ENCODE measurements at places on chromosomes 13 and 19. TPM values are rescaled to one million over a fixed set of nuclear protein-coding genes. Genes with fewer than 3 reads are reported as not detected.

DNA sequence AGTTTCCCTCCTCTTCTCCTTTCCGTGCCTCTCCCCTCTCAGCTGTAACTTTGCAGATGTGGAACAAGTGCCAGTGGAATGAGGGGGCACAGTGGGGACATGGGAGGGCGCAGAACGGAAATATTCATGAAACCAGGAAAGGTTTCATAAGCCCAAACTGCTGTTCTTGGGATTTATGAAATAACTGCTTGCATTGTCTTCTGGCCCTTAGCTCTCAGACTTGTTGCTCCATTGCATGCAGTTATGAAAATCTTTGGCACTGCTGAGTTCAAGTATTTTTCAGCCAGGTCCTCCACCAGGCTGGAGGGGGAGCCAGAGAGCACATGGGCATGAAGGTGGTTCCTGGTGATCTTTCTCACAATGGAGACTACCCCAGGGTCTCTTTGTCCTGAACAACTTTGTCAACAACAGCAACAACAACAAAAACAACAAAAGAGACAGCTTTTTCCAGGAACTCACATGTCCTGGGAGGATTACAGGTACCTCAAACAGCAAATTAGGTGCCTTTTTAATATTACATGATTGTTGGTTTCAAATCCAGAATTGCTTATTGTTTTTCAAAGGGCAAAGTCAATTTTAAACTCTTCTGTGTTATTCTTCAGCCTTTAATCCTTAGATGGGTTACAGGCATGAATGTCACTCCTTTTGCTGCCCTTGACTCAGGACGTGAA, 1.5 kb downstream of the RGCC start:
- peak overlapping the region; percentile 75 for H3K4me3 ChIP-seq
- H3K27ac ChIP-seq = peak overlapping the region; percentile 88
- peak; percentile 43 for DNase-seq
- no peaks in the 10 kb centered on the region for H3K27me3 ChIP-seq
- H3K4me1 ChIP-seq = peaks cover 2% of the 10 kb centered on the region
- peaks cover 5% of the 10 kb centered on the region for H3K36me3 ChIP-seq

GRCh38 chr13:94849254-94849653, 136.9 kb upstream of the SOX21 start:
- no peaks in the 10 kb centered on the region for H3K36me3 ChIP-seq
- no peaks in the 10 kb centered on the region for H3K27me3 ChIP-seq
- no peaks in the 10 kb centered on the region for H3K4me1 ChIP-seq
- no peak overlapping the region for H3K27ac ChIP-seq

The GNG7 gene
- polyA plus RNA-seq = 22.5 TPM

- no peaks in the 10 kb centered on the region for H3K36me3 ChIP-seq
- no peaks in the 10 kb centered on the region for H3K27me3 ChIP-seq
- no peak overlapping the region for H3K27ac ChIP-seq
- no peaks in the 10 kb centered on the region for H3K4me1 ChIP-seq
- DNase-seq = no peak
Measured at GRCh38 chr13:91567485-91568207, 169.2 kb downstream of the GPC5 start.
